ENCODE measurements at places on chromosomes 5 and 9.

DNA sequence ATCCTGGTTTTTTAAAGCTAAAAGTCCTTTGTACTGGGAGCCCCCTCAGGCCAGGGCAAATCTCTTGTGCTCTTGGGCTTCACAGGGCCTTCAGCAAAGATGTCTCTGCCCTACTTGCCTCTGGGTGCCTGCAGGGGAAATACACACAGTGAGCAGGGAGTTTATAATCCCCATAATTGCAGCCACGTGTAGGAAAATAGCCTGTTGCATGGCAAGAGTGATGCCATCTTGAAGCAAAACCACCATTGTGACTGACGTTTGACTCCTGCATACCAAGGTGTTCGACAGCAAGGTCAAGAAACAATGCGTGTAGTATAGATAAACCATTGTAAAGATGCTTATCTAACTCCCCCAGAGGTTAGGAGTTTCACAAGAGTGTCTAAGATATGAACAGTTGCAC is 11.4 kb upstream of the IL3 start:
- DNase-seq, result no peak

- DNase-seq, result no peak
Observed at GRCh38 chr9:120416781-120417427, 163.1 kb downstream of the CDK5RAP2 start.

DNA sequence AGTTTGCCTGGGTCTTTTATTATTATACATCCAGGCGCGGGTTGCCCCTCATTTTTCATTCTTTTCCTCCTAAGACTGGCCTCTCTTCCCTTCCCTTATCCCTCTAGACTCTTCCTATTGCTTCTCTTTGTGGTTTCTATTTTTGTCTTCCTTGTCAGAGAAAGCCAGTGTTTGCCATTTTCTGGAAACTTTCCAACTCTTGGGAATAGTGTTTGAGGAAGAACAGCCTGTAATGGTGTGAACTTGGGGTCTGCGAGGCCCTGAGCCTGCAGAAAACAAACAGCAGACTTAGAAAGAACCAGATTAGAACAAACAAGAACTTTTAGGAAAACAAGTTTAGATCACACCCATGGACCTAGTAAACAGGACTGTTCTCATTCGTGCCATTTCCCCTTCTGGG is 15.5 kb downstream of the PRKACG start:
- DNase-seq, result no peak

GRCh38 chr9:107137495-107138202 is 145.4 kb upstream of the RAD23B start:
- DNase-seq, result peak; percentile 35

DNA sequence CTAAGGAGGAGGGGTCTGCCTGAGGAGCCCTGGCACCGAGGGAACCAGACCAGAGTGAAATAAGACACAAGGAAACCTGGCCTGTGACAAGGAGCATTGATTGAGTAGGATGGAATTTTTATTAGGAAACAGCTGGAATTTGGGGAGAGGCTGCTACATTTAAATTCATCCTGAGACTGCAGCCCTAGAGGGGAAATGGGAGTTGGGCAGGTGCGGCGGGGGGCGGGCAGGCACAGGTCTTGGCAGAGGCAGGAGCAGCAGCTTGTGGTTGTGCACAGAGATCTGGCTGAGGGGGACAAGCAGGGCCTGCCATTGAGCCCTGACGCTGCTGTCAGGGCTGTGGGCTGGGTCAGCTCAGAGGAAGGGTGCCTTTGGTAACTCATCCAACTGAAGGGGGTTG is 71.6 kb downstream of the PCDH1 start:
- DNase-seq, result no peak

- DNase-seq, result no peak
Observed at GRCh38 chr5:77912721-77913120, 136.6 kb upstream of the TBCA start.

- DNase-seq, result no peak
Observed at GRCh38 chr5:95969055-95969454, 7.4 kb upstream of the ELL2 start.

DNA sequence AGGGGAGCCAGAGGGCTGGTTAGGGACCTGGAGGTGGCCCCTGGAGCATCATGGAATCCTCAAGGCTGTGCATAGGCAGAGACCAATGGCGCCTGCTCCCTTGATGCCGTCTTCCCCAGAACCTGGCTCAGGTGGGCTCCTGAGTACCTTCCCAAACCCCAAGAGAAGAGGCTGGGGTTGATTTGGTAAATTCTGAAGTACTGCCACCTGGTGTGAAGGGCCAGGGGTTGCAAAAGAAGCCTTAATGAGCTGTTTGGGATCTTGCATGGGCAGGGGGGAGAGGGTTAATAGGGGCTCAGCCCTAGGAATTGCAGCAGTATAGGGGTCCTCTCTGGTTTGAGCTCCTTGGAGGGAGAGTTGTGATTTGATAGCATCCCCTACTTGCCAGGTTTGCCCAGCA is 52.1 kb downstream of the CYSTM1 start:
- DNase-seq, result no peak

DNA sequence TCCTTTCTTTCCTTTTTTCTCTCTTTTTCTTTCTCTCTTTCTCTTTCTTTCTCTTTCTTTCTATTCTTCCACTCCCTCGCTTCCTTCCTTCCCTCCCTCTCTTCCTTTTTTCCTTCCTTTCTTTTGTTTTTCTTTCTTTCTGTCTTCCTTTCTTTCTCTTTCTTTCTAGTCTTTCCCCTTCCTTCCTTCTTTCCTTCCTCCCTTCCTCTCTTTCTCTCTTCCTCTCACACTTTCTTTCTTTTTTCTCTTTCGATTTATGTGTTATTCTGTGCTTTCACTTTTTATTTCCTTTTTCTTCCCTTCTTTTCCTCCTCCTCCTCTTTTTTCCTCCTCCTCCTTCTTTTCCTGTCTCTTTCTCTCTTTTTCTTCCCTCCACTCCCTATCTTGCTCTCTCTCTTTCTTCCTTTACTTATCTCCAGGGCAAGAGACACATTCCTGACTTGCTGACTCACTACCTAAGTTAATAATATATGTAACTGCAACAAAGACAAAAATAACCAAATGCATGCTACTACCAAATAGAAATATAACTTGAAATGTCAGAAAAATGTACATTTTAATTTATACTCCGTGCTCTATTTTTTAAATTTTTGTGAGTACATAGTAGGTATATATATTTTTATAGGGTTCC is 445.5 kb downstream of the GABRG2 start:
- peak; percentile 49 for DNase-seq

GRCh38 chr9:94904806-94905205 is 178.3 kb downstream of the AOPEP start:
- DNase-seq, result no peak

- no peak for DNase-seq
Observed at GRCh38 chr5:174413567-174414314, 310.6 kb upstream of the MSX2 start.

GRCh38 chr9:3464033-3464638 is 61.7 kb downstream of the RFX3 start:
- no peak for DNase-seq

DNA sequence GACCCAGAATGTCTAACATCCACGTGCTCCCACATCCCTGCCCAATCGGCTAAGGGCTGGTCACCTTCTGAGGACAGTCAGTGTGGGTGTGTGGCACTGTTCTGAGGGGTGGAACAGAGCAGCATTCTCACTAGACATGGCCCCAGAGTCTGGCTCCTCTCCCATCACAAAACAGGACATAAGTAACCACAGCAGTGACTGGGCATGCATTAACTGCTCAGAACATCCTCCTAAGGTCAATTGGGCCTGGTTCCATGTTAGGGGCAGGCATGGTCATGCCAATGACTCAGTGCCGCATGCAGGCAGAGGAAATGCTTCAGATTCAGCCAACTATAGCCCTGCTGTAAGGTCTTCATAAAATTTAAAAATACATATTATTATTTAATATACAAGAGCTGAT is 12.9 kb downstream of the MACROH2A1 start:
- no peak for DNase-seq

GRCh38 chr5:135599421-135600151 is 20.8 kb upstream of the CXCL14 start:
- no peak for DNase-seq

- no peak for DNase-seq
Observed at GRCh38 chr9:83471241-83471640, 67.0 kb downstream of the FRMD3 start.

DNA sequence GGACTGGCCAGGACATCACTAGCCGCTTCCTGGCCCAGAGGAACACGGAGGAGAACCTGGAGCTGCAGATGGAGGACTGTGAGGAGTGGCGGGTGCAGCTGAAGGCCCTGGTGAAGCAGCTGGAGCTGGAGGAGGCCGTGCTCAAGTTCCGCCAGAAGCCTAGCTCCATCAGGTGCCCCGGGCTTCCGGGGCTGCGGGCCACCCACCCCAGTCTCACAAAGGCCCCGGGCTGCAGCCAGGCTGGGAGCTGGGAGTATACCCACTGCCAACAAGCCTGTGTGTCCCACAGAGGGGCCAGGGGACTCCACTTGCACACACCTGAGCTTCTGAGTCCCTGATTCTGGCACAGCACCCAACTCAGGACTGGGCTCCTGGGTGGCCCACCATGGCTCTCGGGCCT is 1.7 kb upstream of the RABL6 start:
- no peak for DNase-seq

- no peak for DNase-seq
Observed at GRCh38 chr5:167530548-167530947, 760.9 kb upstream of the WWC1 start.

DNA sequence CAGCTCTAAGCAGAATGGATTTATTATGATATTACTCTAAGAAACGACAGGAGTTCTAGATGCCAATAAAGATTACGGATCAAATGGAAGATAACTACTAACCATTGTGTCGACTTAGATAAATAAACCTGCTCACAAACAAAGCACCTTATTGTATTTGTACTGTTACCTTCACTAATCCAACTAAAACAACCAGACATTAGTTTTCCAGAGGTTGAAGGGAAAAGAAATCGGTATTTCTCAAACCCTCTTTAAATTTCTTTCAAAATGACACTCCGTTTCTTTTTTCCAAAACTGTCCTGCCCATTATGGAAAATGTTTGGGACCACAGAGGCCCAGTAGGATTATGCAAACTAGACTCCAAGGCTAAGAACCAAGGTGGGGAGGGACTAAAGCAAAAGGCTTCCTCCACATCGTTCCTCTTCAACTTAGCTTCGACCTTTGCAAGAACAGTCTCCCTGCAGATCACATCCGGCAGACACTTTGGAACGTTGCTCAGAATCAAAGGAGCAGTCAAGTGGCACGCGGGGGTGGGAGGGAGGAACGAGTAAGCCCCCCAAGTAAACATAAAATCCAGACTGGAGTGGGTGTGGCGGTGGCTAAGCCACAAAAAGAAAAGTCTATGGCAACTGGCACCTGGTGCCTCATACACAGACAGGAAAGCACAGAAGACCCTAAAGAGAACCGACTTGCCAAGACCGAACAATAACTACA is 2.7 kb downstream of the MLLT3 start:
- no peak for DNase-seq

- DNase-seq, result no peak
Observed at GRCh38 chr5:174305241-174305681, 259.8 kb downstream of the NSG2 start.

GRCh38 chr5:54867310-54867944 is 118.0 kb downstream of the ESM1 start:
- peak; percentile 50 for DNase-seq

- DNase-seq, result no peak
Observed at GRCh38 chr5:71482132-71482531, 26.7 kb downstream of the BDP1 start.

DNA sequence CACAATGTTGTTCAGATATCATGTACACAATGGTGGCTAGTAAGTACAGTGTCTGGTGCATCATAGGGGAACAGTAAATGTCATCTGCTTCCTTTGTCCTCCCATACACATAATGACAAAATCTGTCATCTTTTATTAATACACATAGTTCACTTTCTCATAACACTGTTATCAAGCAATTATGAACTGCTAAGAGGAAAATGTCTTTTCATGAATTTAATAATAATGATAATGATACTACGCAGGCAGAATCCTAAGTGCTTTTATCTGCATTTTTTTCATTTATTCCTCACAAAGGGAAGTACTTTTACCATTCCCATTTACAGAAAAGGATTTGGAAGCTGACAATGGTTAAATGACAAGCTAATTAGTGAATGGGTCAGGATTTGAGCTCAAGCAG is 35.7 kb downstream of the DPYSL3 start:
- DNase-seq, result no peak

- DNase-seq, result no peak
Observed at GRCh38 chr9:25302601-25303000, 375.6 kb downstream of the TUSC1 start.

GRCh38 chr5:40649463-40650030 is 30.2 kb upstream of the PTGER4 start:
- no peak for DNase-seq

DNA sequence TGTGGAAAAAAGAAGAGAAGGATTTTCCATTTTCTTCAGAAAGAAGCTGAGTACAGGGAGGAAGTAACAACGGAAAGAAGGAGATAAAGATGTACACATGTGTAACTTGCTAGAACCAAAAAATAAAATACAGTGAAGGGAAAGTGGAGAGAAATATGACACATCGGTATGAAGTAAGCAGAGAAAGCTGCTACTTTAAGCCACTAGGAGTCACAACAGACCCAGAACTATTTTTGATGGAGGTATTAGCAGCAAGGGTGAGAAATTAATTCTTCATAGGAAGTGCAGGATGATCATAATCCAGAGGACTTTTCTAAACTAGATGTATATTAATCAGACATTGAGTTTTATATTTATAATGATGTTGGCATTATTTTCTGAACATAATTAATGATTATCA is 88.5 kb downstream of the FAM174A start:
- peak; percentile 49 for DNase-seq

DNA sequence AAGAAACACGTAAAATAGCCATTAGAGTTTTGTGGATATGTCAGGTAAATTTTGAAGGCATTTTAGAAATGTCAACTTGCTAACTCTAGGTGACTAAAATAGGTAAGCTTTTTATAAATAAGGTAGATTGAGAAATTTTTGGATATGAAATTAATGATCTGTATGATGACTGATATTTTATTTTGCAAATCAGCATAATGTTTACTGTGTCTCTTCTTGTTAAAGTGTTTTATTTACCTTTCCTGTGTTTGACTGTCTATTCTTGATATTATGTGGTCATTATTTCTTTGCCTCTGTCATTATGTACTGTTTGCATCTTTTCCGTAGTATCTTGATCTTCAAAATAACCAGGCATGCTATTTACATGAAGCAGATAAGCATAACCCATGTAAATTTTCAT is 58.4 kb downstream of the ZCCHC7 start:
- no peak for DNase-seq

DNA sequence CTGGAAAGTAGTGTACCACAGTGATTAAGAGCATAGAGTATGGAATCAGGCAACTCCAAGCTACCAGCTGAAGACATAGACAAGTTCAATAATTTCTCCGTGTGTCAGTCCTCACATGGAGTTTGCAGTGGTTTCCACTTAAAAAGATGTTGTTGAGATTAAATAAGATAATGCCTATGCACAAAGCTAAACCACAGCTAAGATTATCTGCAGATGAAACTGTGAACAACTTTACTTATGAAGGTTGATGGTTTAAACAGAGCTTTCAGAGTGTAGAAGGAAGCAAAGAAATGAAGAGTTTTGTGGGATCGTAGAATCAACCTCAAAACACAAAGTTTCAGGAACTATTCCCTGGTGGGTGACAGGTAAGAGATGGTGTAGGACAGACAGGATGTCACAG is 223.5 kb upstream of the IL12B start:
- DNase-seq, result no peak
